ENCODE measurements at places on chromosomes 4 and X. TPM values are rescaled to one million over a fixed set of nuclear protein-coding genes. Genes with fewer than 3 reads are reported as not detected.
A peak's percentile ranks its signal among the peaks of the same experiment; 100 is the strongest.

Gene TEX11
- not detected for total RNA-seq

DNA sequence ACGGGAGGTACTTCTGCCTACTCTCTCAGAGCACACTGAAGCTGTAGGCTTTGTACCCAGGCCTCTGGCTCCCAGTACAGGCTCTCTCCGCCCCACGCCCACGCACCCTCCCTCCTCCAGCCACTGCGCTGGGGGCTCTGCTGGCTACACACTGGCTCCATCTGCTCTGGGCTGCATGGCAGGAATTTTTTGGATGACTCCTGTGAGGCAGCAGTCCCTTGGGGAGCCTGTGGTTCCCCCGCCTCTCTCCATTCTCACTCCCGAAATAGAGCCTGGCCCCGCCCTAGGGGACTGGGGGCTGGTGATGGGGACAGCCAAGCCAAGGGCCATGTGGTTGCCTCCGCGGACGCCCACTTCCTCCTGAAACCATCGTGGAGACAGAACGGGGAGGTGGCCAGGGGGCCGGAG lies 58.1 kb upstream of the ADRA2C start:
- DNase-seq: no peak

DNA sequence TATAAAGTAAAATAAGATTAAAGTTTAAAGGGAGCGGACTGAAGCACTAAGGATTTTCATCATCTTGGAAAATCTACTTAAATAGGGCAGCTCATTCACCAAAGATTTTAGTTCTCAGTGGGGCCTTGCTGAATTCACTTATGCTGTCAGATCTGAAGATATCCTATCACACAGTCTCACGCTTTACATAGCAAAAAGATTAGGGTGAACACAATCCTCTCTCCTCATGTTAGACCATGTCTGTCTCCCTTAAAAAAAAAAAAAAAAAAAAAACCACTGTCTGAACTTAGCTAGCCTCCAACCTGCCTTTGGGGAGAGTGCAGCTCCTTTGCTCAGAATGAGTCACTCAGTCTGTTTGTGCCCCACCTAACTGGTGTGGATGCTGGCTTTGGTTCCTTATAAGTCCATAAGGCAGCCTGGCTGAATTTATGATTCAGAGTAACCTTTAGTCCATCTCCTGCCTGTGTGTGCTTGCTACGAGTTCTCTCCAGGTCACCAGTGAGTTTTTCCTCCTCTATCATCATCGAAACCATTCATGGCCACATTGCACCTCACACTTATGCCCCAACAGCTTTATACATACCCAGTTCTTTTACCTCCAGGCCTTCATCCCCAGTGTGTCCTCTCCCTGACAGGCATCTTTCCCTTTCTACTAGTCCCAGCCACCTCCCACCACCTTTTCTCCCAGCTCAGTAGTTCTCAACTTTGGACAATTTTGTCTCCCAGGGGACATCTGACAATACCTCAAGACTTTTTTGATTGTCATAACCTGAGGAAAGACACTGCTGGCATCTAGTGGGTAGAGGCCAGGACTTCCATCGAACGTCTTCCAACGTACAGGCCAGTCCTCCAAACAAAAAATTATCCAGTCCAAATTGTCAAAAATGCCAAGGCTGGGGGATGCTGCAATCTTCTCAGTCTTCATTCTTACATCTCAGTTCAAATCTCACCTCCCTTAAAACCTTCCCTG lies 220.7 kb upstream of the EMCN start:
- peak; percentile 31 for DNase-seq

DNA sequence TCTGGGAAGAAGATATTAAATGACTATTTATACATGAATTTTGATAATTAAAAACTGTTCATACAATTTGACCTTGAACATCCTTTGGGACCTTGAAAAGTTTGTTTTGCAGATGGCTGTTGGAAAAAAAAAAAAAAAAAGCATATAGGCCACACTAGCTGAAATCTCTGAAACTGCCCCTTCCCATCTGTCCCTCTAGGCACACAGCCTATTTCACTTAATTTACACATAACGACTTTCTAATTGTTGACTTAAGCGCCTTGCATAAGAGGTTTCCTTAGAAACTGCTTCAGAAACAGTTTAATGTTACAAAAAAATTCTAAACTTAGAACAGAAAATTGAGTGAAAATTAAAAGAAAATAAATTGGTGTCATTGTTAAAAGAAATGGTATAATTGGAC lies 131.0 kb downstream of the COX18 start:
- DNase-seq: peak; percentile 8

DNA sequence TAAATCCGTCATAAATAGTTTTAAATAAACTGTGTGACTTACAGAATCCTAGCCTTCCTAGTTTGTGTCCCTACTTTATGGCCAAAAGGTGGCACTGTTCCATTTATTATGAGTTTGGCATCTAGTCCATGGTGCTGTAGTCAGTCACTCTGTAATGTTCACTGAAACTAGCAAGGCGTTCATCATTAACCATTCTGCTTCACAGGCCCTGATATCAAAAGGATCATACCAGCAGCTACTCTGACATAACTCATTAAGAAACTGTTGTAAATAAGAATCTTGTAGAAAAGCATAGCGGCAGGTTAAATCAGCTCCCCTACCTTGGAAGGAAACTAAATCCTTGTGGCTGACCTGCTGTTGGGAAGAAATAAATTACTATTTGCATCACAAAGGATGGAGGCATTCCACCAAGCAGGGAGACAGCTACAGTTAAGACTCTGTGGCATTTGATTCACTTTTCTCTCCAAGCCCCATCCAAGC lies 919.6 kb upstream of the DIAPH2 start:
- DNase-seq: peak; percentile 73
